ENCODE measurements at places on chromosomes 7 and 10.

DNA sequence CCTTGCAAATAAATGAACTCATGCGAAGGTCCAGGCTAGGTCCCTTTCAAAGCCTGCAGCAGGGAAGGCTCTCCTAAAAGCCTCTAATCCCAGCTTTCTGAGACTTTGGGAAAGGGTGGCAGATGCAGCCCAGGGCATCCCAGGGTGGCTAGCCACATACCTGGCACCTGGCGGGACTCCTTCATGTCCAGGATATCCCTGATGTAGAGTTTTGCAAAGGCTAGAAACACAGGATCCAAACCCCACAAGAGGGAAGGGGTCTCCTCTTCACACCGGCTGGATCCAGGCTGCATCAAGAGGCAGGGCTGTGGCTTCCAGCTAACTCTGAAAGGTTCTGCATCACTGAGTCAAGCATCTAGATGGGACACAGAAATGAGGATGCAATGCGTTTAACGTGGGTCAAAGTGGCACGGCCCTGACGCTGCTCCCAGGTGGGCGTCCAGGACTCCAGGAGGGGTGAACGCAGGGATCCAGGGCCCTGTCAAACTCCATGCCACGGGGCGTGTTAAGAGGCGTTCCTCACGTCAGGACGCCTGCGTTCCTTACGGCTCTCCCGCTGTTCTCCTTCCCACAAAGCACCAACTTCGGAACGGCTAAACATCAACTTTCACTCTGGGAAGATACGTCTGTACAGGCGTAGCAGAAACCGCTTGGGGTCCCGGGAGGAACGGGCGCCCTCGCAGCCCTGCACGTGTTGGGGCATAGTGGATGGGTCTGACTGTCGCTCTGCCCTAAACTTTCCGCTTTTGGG is 507 bp downstream of the STN1 start:
- DNase-seq: no peak

- no peak for DNase-seq
Measured at GRCh38 chr10:125444790-125445189, 238.2 kb downstream of the TEX36 start.

GRCh38 chr7:36838616-36839225 is 114.4 kb upstream of the AOAH start:
- DNase-seq: no peak

DNA sequence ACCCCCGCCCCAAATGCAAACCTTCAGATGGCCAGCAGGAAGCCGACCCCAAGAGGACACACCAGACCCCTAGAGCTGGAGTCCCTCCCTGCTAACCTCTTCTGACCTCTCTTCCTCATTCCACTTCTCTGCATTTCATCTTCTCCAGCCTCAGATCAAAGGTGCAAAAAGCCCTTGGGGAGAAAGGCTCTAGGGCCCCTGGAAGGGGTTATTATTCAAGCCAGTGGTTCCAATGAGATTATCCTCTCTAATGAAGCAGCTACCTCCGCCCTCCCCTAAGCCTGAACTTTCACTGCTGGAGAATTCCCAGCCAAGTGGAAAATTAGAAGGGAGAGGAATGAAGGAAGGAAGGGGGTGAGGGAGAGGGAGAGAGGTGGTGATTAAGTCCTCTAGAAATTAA is 343.9 kb downstream of the PLXNA4 start:
- DNase-seq: no peak

- DNase-seq: no peak
Measured at GRCh38 chr10:12961416-12962205, 39.9 kb downstream of the CCDC3 start.

DNA sequence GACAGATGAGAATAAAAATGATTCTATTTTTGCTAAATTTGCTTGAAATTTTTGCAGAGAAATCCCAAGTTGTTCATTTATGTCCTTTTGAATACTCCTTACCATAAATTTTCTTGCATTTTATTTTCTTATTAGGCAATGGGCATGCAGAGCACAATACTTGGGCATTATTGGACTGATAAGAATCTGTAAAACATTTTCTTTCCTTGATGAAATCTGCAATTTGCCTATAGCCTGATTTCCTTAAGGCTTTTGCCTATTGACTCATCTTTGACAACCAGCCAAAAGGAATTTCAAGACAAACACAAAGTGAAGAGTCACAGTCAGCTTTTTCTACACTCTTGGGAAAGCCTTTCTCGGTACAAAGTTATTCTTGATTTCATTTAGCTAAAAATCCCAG is 30.5 kb upstream of the GNAT3 start:
- no peak for DNase-seq

DNA sequence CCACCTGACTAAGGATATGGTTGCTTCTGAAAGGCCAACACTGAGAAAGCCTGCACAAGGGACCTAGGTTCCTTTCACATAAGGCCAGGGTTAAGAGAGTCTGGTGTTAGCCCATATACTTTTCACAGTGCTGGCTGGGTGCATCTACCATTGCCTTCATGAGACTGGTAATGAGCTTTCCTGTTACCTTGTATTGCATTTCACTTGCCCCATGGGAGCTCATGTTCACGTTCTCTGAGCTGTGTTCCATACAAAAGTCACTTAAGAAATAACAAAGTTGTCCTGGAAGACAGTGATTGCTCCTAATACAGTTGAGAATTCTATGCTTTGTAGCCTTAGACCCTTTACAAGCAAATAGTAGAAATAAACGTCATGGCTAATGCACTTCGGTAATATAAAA is 337.8 kb upstream of the TEX47 start:
- no peak for DNase-seq

DNA sequence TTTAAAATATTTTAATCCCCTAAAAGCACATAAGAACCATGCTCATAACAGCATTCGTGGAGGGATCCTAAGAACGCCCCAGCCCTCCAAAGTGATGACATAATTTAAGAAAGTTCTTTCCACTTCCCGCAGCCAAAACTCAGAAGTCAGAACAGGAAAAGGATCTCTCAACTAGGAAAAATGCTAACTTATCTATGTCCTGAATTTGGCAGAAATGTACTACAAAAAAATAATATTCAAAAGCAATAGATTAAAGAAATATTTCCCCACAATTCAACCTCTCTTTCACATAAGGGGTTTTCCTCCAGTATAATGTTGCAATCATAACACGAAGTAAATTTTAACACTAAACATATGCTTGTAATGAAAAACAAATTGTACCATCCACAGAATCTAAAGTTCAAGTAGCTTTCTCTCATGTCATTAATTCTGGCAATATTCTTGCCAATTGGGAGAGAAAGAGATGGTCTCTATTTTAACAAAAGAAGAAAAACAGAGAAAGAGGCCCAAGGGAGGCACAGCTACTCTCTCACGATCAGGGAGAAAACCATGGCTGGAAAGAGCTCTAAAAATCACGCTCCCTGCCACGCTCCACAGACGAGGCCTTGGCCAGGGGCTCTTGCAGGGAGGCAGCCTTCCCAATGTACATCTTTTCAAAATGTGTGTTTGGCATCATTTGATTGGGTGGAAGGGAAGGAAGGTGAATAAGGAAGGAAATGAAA is 22.9 kb downstream of the ASB13 start:
- DNase-seq: no peak

DNA sequence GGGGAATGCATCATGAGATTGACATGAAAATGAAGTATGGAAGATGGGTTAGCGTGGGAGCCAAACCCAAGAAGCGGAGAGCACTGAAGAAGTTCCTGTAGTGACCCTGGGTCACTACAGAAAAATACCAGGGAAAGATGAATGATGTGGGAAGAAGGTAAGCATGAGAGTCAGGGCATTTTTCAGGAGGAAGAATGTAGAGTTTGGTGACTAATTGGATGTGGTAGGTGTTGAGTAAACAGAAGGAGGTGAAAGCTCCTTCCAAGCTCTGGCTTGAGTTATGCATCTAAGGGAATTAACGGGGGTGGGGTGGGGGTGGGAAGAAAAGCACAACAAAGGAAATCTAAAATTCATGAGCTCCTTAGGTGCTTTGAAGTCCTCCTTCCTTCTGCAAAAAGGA is 238.1 kb upstream of the AOAH start:
- DNase-seq: no peak

GRCh38 chr10:57996536-57996935 is 271.2 kb downstream of the IPMK start:
- no peak for DNase-seq

DNA sequence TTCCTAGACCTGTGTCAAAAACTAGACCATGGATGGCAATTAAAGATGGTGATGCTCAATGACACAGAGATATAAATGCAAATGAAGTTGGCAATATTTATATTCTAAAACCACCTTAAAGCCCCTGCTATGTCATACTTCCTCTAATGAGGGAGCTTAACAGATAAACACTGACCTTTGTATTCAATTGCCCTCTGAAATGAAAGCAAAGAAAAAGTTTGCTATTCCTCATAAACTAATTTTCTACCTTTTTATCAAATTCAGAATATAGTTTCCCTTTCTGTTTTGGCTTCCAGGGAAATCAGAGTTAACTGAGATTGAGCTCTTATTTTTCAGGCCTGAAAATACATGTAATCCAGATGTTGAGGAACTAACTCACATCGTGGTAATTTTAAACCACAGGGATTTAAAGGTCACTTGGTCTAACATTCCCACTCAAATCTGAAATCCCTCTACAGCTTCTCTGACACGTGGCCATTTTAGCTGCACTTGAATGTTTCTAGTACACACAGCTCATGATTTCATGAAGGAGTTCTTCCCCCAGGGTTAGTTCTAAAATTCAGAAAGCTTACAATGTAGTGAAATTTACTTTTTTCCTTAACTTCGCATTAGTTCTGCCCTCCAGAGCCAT is 37.9 kb upstream of the ABCB5 start:
- no peak for DNase-seq

- DNase-seq: no peak
Measured at GRCh38 chr10:75957314-75958120, 526.1 kb downstream of the LRMDA start.

DNA sequence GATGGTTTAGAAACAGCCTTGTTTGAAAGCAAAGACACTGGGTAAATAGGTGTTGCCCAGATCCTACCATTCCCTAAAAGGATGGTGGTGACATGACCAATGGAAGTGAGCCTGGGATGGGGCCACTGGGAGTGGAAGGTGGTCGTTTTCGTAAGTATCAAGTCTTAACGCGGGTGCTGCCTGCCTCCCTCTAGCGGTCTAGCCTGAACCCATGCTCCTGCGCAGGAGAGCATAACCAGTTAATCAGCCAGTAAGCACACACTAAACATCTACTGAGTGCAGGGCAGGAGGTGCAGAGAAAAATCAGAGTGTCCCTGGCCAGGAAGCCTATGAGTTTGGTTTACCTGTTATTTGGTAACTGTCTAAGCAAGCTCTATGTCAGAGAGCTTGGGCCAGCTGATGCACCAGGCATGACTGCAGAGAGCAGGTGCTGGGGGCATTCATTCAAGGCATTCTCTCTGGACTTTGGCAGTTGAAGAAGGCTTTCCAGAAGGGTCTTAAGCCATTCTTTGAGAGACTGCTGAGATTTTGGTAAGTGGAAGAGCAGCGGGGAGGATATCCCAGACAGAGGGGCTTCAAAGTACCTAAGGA is 930 bp downstream of the GARIN1A start:
- DNase-seq: no peak

GRCh38 chr10:120022357-120022756 is 129.8 kb downstream of the SEC23IP start:
- DNase-seq: no peak

GRCh38 chr10:69786791-69787190 is 14.9 kb upstream of the COL13A1 start:
- DNase-seq: no peak

- no peak for DNase-seq
Measured at GRCh38 chr10:100518761-100519241, 860 bp downstream of the SEC31B start.

DNA sequence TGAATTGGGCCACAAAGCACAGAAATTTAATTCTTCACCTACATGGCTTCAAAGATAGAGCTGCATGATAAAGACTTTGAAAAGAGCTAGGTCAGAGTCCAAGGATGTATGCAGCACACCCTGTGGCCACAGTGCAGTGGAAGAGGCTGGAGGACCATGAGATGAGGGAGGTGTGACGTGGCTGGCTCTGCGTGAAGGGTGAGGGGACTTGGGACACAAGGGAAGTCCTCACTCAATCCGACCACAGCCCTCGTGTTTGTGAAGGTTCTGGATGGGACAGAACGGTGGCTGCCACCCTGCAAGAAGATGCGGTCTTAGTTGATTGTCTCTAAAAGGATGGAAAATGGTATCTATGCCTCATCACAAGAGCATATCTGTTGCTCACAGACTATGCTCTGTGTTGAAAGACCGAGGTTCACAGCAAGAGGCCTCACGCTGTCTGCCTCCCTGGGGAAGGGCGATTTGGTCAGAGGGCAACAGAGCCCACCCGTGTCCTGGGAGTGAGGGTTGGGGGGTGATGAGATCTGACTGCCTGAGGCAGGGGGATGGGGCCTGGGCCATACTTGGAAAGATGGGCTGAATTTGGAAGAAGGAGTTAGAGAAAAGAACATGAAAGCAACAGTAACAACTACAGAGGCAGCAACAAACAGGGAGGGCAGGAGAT is 174.4 kb upstream of the SHH start:
- no peak for DNase-seq

GRCh38 chr7:2619116-2619515 is 12.7 kb upstream of the TTYH3 start:
- no peak for DNase-seq

- no peak for DNase-seq
Measured at GRCh38 chr7:115409682-115410433, 488.0 kb downstream of the MDFIC start.

DNA sequence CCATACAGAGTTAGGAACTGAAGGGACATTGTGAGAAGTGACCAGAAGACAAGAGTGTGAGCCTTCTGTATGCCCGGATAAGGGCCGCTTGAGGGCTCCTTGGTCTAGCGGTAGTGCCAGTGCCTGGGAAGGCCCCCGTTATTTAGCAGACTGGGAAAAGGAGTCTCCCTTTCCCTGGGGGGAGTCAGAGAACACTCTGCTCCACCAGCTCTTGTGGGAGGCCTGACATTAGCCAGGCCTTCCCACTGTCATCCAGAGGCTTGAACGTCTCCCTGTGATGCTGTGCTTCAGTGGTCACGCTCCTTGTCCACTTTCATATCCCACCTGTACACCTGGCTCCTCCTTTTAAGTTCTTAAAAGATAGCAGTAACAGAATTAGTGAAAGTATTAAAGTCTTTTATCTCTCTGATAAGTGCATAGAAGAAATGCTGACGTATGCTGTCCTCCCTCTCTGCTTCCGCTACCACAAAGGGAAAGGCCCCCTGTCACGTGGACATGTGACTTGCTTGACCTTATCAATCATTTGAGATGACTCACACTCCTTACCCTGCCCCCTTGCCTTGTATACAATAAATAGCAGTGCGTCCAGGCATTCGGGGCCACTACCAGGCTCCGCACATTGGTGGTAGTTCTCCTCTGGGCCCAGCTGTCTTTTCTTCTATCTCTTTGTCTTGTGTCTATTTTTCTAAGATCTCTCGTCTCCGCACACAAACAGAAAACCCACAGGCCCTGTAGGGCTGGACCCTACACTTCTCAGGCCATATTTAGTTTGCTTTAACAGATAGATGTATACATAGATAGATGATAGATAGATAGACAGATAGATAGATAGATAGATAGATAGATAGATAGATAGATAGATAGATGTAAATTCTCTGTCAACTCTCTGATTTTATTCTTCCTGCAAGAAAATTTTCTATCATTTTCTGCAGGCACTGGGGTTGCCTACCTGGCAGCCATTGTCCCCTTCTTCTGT is 131.5 kb upstream of the JCAD start:
- DNase-seq: no peak

GRCh38 chr7:116223588-116223987 is 13.2 kb downstream of the TES start:
- DNase-seq: no peak

All from activated T-helper 1 cell treated with anti-CD3 and anti-CD28 coated beads, Interleukin-2, amount 50 U/mL, for 16 hours (primary cell).